H54 (cell line): ENCODE measurements at places on chromosomes 7 and 10.

GRCh38 chr7:47627580-47628283 is 45.8 kb upstream of the TNS3 start:
- DNase-seq: no peak

- no peak for DNase-seq
These were observed 20.4 kb downstream of the ZNF365 start for GRCh38 chr10:62394556-62395018.

- DNase-seq: no peak
These were observed 41.4 kb downstream of the ICA1 start for GRCh38 chr7:8220376-8221100.

GRCh38 chr10:129741978-129742741 is 221.9 kb downstream of the EBF3 start:
- no peak for DNase-seq

DNA sequence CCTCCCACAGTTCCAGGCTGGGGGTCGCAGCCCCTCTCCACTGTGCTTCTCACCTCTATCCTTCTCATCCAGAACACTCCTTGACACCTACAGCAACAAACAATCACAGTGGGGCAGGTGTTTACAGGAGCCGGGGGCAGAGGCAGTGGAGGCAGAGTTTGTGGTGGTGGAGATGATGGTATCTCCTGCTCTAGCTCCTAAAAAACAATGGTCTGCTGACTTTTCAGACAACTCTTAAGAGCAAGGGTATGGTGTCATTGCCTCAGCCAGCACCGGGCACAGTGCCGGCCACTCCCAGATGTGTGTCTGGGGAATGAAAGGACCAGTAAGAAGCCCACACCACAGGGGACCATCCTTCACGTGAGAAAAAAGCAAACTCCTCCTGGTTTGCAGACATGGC is 36.3 kb upstream of the ANTXRL start:
- DNase-seq: no peak

GRCh38 chr10:33008499-33009243 is 50.6 kb upstream of the ITGB1 start:
- DNase-seq: no peak

DNA sequence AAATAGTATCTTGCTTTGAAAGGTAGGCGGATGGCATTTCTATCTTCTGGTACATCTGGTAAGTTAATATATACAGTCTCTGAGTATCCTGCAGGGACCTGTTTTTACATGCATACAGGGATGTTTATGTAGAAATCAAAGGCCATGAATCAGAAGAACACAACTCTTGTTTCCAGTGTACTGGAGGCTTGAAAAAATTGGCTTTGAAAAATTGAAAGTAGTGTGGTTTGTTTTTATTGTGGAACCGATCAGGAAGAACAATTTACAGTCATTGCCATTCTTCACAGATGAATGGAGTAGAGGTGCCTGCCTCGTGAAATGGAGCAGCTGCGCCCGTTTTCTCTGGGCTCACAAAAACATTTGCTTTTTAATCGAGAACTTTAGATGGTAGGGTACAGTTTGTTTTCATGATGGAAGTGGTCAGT is 54.0 kb upstream of the RPA3 start:
- no peak for DNase-seq

GRCh38 chr7:35865287-35865686 is 64.4 kb downstream of the SEPTIN7 start:
- no peak for DNase-seq

DNA sequence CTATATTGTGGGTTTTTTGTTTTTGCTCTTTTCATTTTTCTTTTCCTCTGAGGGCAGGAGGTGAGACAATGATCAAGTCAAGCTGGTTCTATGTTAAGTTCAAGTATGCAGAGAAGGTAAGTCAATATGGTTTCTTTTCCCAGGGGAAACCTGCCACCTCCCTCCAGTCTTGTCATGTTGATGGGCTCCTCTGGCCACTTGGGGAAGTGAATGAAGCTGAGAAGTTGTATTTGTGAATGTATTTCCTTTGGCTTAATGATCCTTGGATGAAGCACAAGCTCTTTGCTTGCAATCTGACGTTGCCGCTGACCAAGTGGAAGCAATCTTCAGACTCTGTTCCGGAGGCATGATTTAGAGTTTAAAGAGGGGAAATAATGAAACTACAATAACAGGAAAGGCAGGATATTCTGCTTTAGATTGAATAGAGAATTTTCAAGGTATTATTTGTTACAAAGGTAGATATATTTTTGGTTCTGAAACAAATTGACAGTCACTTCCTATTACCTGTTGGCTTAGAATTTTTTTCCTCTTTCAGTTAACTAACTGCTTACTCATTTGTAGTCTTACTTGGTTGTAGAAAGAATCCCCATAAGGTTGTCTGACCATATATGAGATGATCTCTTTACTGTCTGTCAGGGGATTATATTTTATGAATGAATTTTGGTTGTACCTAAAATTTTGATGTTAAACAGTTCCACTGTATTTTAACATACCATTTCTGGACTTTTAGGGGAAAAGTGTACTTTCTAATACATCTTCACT is 369.6 kb downstream of the AUTS2 start:
- DNase-seq: no peak

- peak; percentile 26 for DNase-seq
These were observed 66.0 kb upstream of the HDAC9 start for GRCh38 chr7:18429547-18429946.

- no peak for DNase-seq
These were observed 192.3 kb downstream of the EVX1 start for GRCh38 chr7:27434756-27435400.

DNA sequence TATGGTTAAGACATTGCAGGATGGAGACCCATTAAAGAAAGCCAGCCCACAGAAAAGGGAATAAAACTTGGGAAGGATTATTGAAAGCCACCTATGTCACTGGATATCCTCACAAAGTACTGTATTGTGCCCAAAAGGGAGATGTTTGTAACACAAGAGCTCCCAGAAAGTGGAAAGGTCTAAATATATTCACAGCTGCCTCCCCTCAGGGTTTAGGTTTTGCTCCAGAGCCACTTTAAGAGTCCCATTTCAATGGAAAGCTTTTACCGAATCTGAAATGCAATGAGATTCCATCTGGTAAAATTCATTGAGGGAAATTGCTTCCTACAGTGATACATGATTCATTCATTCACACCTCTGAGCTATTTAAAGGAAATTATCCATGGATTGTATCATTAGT is 176.4 kb downstream of the XPNPEP1 start:
- no peak for DNase-seq

- DNase-seq: no peak
These were observed 1.9 kb downstream of the SLC18A3 start for GRCh38 chr10:49611816-49612512.

GRCh38 chr10:123889821-123890220 is 1.8 kb downstream of the CPXM2 start:
- DNase-seq: no peak

GRCh38 chr7:25968205-25968993 is 183.6 kb upstream of the NFE2L3 start:
- no peak for DNase-seq

GRCh38 chr10:86367152-86367951 is 757 bp upstream of the GRID1 start:
- no peak for DNase-seq

DNA sequence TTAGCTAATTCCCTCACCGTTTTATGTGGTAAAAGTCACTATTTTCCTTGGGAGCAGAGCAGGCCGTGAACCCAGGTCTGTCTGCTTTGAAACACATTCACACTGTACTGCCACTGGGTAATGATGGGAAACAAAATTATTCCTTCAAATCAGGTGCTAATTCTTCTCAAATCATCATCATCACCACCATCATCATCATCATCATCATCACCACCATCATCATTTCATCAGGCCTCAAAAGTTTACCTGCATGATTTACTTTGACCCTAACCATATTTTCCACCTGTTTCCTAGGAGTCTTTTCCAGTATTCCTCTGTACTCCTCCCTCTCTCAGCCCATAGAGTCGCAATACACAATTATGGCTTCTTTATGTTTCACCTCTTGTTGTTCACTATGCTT is 220.5 kb downstream of the GLI3 start:
- DNase-seq: no peak

- no peak for DNase-seq
These were observed 149.2 kb downstream of the CACNA2D1 start for GRCh38 chr7:82294382-82294784.

DNA sequence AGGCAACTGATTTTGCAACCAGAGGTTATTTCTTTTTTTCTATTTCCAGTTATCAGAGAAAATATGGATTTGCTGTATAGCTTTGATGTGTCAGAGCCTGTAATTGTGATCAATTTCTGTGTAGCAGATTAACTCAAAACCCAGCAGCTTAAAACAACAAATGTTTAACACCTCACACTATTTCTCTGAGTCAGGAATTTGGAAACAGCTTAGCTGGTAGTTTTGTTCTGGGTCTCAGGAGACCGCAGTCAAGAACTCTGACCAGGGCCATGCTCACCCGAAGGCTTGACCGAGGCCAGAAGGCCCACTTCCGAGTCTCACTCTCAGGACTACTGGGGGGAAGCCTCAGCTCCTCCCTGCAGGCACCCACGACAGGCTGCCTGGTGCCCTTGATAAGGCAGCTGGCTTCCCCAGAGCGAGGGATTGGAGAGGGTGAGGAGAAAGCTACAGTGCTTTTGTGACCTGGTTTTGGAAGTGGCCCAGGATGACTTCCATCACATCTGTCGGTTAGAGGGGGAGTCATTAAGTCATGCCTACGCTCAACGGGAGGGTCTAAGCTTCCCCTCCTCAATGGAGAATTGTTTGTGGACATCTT is 105.7 kb upstream of the SHH start:
- DNase-seq: no peak

DNA sequence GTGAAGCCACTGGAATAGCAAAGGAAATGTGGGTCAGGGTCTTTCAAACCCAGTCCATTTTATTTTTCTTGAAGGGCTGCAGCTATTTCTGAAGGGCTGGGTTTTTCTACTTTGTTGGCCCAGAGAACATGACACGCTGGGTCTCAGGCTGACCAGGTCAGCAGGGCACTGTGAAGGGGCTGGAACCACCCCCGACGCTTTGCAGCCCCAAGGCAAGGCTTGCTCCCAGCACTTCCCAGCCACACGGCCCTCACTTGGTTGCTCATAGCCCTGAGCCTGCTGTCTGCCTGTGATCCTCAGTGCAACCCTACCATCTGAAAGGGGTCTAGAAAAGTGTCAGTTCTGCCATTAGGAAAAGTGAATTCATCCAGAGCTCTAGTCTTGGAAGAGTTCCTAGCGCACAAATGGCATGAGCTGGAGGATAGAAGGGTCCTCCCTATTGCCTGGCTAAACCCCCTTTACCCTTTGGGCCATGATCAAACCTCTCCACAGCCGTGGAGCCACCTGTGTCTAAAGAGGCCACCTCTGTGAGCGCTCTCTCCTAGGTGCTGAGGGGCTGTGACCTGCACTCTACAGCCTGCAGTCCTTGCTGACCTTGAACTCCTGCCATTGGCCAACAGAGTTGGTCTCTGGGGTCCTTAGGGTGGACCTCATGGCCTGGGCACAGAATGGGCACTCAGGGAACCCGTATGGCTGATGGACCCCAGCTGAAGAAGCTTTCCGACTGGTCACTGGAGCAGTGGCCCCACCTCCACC is 132.0 kb downstream of the RGS10 start:
- no peak for DNase-seq

DNA sequence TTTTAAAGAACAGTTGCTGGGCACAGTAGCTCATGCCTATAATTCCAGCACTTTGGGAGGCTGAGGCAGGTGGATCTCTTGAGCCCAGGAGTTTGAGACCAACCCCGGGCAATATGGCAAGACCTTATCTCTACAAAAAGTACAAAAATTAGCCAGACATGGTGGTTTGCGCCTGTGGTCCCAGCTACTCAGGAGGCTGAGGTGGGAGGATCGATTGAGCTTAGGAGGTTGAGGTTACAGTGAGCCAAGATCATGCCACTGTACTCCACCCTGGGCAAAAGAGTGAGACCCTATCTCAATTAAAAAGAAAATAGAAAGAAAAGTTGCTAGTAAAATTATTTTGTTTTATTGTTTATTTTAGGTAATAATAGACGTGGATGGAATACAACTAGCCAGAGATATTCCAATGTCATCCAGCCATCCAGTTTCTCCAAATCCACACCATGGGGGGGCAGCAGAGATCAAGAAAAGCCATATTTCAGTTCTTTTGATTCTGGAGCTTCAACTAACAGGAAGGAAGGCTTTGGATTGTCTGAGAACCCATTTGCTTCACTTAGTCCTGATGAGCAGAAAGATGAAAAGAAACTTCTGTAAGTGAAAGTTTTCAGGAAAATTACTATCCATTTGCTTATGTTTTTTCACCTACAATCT is 3.0 kb downstream of the NUP42 start:
- DNase-seq: peak; percentile 23

GRCh38 chr7:151517601-151518104 is 2.0 kb downstream of the RHEB start:
- no peak for DNase-seq
